Breast epithelium (tissue), 4 donors: ENCODE measurements at places on chromosomes 5 and 9.
A peak's percentile ranks its signal among the peaks of the same experiment; 100 is the strongest.

- peak overlapping the region; percentile 69 for H3K4me3 ChIP-seq
- H3K27ac ChIP-seq: no peak overlapping the region
- DNase-seq: no peak
- H3K4me1 ChIP-seq: peaks cover 4% of the 10 kb centered on the region
- peaks cover 6% of the 10 kb centered on the region for H3K27me3 ChIP-seq
- H3K36me3 ChIP-seq: no peaks in the 10 kb centered on the region
These were observed 4.5 kb downstream of the ELAVL2 start for GRCh38 chr9:23821375-23822181.

- H3K36me3 ChIP-seq: no peaks in the 10 kb centered on the region
- no peak overlapping the region for H3K27ac ChIP-seq
- no peak overlapping the region for H3K4me3 ChIP-seq
- H3K4me1 ChIP-seq: no peaks in the 10 kb centered on the region
- DNase-seq: no peak
These were observed 292.3 kb downstream of the DTWD2 start for GRCh38 chr5:118696076-118696475.

DNA sequence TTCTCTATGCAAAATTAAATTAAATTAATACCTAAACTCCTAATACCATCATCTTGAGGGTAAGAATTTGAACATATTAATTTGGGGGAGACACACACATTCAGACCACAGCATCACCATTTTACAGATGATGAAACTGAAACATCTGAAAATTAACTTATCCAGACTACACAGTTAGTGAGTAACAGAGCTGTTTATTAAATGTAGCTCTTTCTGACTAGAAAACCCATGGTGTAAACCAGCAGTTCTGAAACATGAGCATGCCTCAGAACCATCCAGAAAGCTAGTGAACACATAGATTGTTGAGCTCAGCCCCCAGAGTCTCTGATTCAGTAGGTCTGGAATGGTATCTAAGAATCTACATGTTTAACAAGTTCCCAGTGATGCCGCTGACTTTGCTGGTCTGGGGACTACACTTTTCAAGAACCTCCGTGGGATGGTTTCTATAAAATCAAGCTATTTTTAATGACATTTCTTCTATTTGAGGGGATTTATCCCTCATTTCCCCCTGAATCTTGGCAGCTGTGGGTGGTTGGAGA, 113.5 kb downstream of the RORB start:
- no peak overlapping the region for H3K27ac ChIP-seq
- H3K4me3 ChIP-seq: no peak overlapping the region
- no peaks in the 10 kb centered on the region for H3K4me1 ChIP-seq
- no peaks in the 10 kb centered on the region for H3K27me3 ChIP-seq
- no peaks in the 10 kb centered on the region for H3K36me3 ChIP-seq

GRCh38 chr5:56176155-56176798, 56.9 kb downstream of the ANKRD55 start:
- no peak for DNase-seq
- H3K27me3 ChIP-seq: no peaks in the 10 kb centered on the region
- H3K4me3 ChIP-seq: no peak overlapping the region
- no peaks in the 10 kb centered on the region for H3K4me1 ChIP-seq
- H3K27ac ChIP-seq: no peak overlapping the region

GRCh38 chr9:115597330-115597895, 479.5 kb upstream of the TNC start:
- no peaks in the 10 kb centered on the region for H3K4me1 ChIP-seq
- H3K4me3 ChIP-seq: no peak overlapping the region
- no peak for DNase-seq
- H3K27me3 ChIP-seq: peaks cover 2% of the 10 kb centered on the region
- H3K36me3 ChIP-seq: no peaks in the 10 kb centered on the region

DNA sequence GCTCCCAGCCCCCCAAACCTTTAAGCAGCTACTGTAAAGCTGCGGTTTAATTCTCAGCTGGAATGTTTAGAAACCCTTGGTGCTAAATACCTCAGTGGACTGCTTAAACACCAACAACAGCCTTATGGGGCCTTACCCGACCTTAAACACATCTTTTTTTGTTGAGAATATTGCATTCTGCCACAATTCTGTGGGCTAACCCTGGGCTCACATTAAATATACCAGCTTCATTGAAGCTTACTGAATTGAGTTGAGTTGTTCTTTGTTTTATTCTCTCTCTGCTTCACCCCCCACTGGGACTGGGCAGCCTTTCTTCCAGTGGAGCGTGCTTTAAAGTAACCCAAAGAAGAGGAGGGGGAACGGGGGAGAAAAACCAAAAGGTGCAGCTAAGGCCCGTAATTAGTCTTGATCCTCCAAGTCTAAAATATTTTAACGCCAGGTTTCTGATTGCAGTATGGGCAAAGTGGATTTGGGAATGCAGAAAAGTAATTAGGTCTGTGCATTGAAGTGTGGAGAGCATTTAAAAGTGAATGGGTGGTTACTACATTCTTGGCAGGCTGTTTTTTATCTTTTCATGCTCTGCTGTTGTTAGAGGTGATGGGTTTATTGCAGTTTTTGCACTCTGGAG, 281.2 kb downstream of the NR2F1-AS1 start:
- no peak overlapping the region for H3K4me3 ChIP-seq
- no peak overlapping the region for H3K27ac ChIP-seq
- no peaks in the 10 kb centered on the region for H3K27me3 ChIP-seq
- no peak for DNase-seq
- no peaks in the 10 kb centered on the region for H3K36me3 ChIP-seq

- no peaks in the 10 kb centered on the region for H3K4me1 ChIP-seq
- no peak for DNase-seq
- H3K27me3 ChIP-seq: peaks cover 71% of the 10 kb centered on the region
- H3K4me3 ChIP-seq: peak overlapping the region; percentile 45
These were observed 5.7 kb upstream of the EGFL7 start for GRCh38 chr9:136656795-136657611.

- no peaks in the 10 kb centered on the region for H3K36me3 ChIP-seq
- H3K4me3 ChIP-seq: no peak overlapping the region
- H3K27me3 ChIP-seq: no peaks in the 10 kb centered on the region
- peak overlapping the region; percentile 85 for H3K27ac ChIP-seq
These were observed 49.3 kb upstream of the SYNPO start for GRCh38 chr5:150590979-150591695.

DNA sequence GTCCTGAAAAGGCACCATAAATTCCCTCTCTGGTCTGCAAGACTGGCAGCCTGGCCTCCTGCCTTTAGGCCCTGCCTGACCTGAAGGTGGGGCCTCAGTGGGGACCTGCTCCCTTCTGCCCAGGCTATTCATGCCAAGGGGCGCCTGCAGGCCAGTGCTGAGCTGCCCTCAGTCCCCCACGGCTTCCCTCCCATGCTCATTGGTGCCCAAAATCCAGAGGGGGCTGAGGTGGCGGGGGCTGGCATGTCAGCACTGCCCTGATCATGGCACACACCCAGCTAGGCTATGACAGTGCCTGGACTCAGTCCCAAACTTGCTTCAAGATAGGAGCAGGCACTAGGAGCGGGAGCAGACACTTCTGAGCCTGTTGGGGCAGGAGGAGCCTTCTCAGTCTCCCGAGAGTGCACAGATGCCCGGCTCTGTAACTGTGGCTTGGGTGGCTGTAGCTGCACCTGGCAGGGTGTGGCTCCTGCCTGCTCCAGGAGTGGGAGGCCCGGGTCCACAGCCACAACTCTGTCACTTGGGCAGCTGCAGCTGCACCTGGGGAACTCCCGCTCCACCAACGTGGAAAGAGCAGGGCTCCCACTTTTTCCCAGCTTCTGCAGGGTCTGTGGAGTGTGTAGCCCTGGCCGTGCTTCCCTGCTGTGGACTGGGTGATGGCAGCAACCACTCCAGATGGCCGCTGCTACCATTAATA, 49.0 kb downstream of the NDUFAF2 start:
- no peak for DNase-seq
- no peak overlapping the region for H3K4me3 ChIP-seq
- no peaks in the 10 kb centered on the region for H3K4me1 ChIP-seq
- H3K27ac ChIP-seq: no peak overlapping the region
- no peaks in the 10 kb centered on the region for H3K36me3 ChIP-seq
- no peaks in the 10 kb centered on the region for H3K27me3 ChIP-seq

GRCh38 chr5:111781200-111781599, 24.2 kb upstream of the NREP start:
- DNase-seq: no peak
- no peak overlapping the region for H3K4me3 ChIP-seq
- H3K36me3 ChIP-seq: no peaks in the 10 kb centered on the region
- H3K4me1 ChIP-seq: no peaks in the 10 kb centered on the region
- no peaks in the 10 kb centered on the region for H3K27me3 ChIP-seq
- no peak overlapping the region for H3K27ac ChIP-seq

- no peak overlapping the region for H3K27ac ChIP-seq
- no peaks in the 10 kb centered on the region for H3K4me1 ChIP-seq
- no peak overlapping the region for H3K4me3 ChIP-seq
- H3K27me3 ChIP-seq: no peaks in the 10 kb centered on the region
These were observed 215.2 kb upstream of the SNX2 start for GRCh38 chr5:122559676-122560075.

DNA sequence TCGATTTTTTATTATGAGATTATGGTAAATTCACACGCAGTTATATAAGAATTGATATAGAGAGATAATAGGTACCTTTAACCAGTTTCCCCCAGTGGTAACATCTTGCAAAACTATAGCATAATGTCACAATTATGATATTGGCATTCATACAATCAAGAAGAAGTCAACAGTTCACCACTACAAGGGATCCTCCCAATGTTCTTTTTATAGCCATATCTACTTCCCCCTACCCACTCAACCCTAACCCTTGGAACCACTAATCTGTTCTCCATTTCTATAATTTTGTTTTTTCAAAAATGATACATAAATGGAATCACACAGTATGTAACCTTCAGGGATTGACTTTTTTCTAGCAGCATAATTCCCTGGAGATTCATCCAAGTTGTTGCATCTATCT, 9.8 kb downstream of the ACTL7B start:
- H3K27ac ChIP-seq: no peak overlapping the region
- no peaks in the 10 kb centered on the region for H3K36me3 ChIP-seq
- no peaks in the 10 kb centered on the region for H3K4me1 ChIP-seq

DNA sequence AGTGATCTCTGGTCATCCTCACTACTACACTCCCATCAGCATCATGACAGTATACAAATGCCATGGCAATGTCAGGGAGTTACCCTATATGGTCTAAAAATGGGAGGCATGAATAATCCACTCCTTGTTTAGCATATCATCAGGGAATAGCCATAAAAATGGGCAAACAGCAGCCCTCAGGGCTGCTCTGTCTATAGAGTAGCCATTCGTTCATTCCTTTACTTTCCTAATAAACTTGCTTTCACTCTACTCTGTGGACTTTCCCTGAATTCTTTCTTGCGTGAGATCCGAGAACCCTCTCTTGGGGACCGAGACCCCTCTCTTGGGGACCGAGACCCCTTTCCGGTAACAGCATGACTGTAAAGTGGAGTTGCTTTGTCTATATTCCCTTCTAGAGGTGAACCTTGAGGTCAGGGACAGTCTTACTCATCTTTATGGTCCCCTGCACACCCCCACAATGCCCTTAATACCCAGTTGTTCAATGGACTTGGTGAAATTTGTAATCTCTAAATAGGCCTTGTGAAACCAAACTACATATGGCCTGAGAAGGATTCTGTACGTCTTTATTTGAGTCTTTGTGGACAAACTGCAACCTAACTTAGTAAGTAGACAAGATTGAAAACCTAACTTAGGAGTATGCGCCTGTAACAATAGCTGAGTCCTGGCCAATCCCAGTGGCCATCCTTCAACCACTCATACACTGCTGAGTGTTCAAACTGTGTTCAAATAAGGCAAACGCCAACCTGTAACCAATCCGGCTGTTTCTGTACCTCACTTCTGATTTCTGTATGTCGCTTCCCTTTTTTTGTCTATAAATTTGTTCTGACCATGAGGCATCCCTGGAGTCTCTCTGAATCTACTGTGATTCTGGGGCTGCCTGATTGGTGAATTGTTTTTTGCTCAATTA, 32.3 kb upstream of the UBTD2 start:
- no peak overlapping the region for H3K4me3 ChIP-seq
- H3K27ac ChIP-seq: no peak overlapping the region
- H3K36me3 ChIP-seq: no peaks in the 10 kb centered on the region
- no peaks in the 10 kb centered on the region for H3K4me1 ChIP-seq

GRCh38 chr9:129513282-129513681, 107.6 kb downstream of the C9orf50 start:
- H3K27ac ChIP-seq: no peak overlapping the region
- DNase-seq: no peak

- H3K27ac ChIP-seq: no peak overlapping the region
- no peaks in the 10 kb centered on the region for H3K36me3 ChIP-seq
- no peaks in the 10 kb centered on the region for H3K4me1 ChIP-seq
These were observed 31.7 kb upstream of the CDKN2B start for GRCh38 chr9:22040760-22041159.

DNA sequence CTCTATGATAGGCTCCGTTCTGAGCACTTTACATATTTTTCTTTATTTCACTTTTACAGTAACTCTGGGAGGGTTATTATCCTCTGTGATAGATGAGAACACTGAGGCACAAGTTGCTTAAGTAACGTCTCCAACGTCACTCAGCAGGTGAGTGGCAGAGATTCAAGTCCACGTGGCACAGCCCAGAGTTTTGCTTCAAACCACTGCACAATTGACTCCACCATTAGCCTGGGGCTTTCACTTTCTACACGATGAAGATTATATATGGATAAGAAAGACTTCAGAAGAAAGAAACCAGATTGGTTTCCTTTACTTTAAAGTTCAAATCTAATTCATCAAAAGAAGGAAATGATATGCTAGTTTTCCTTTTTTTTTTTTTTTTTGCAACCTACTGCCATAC, 245.9 kb downstream of the SYK start:
- no peak overlapping the region for H3K4me3 ChIP-seq
- DNase-seq: no peak
- H3K36me3 ChIP-seq: no peaks in the 10 kb centered on the region
- no peak overlapping the region for H3K27ac ChIP-seq

DNA sequence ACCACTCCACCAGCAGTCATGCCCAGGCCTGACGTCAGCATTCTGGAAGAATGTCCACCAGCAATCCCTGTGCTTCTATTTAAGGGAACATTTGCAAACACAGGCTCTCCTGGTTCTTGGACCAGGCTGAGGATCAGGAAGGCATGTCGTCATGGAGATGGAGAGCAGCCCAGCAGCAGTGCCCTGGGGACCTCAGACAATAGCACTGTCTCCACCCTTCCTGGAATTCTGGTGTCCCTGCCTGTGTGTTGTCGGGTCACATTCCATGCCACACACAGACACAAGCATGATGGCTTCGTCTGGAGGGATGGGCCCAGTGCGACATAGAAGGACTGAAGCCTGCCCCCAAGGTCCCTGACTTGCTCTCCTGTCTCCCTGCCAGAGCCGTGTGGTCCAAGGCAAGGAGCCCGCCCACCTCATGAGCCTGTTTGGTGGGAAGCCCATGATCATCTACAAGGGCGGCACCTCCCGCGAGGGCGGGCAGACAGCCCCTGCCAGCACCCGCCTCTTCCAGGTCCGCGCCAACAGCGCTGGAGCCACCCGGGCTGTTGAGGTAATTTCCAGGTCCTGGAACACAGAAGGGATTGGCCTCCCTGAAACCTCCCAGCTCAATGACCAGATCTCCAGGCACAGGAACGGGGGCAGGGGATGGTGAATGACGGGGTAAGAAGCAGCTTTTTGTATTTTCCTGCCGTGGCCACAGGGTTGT, 43.8 kb downstream of the STOM start:
- peaks cover 14% of the 10 kb centered on the region for H3K4me1 ChIP-seq
- peaks cover 18% of the 10 kb centered on the region for H3K36me3 ChIP-seq
- peak; percentile 99 for DNase-seq
- peak overlapping the region; percentile 41 for H3K4me3 ChIP-seq
- H3K27ac ChIP-seq: peak overlapping the region; percentile 95
- no peaks in the 10 kb centered on the region for H3K27me3 ChIP-seq
